ENCODE measurements at places on chromosomes 7 and 10.

GRCh38 chr7:86814661-86815379, 171.1 kb downstream of the GRM3 start:
- peak; percentile 28 for DNase-seq
- no peak overlapping the region for H3K27ac ChIP-seq
- H3K4me1 ChIP-seq: no peaks in the 10 kb centered on the region
- no peaks in the 10 kb centered on the region for H3K36me3 ChIP-seq
- H3K27me3 ChIP-seq: peaks cover 1% of the 10 kb centered on the region

DNA sequence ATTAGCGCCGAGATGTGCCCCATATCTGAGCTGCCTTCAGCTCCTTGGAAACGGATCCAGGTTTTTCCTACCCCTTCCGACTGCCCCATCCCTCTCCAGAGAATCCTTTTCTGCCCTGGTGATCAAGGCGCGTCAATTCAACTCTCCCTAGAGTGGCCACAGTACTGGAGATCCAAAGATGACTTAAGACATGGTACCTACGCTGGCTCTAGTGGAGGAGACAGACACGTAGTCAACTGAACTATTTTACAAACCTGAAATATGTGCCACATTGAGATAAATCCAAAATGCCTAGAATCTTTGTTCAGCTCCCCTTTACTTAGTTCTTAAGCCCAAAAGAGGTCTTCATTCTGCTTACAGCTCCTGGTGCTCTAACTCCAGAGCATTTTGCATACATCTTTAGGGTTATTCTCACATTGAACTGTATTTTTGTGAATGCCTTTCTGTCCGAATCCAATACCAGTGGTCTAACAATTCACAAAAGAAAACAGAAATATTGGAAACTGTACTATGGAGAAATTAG, 444 bp upstream of the TNPO3 start:
- H3K36me3 ChIP-seq: peaks cover 11% of the 10 kb centered on the region
- peak overlapping the region; percentile 99 for H3K4me3 ChIP-seq
- H3K27ac ChIP-seq: peak overlapping the region; percentile 99
- peaks cover 4% of the 10 kb centered on the region for H3K27me3 ChIP-seq

GRCh38 chr7:94382746-94383145, 11.9 kb upstream of the COL1A2 start:
- H3K4me1 ChIP-seq: no peaks in the 10 kb centered on the region
- no peak for DNase-seq
- H3K27ac ChIP-seq: no peak overlapping the region

DNA sequence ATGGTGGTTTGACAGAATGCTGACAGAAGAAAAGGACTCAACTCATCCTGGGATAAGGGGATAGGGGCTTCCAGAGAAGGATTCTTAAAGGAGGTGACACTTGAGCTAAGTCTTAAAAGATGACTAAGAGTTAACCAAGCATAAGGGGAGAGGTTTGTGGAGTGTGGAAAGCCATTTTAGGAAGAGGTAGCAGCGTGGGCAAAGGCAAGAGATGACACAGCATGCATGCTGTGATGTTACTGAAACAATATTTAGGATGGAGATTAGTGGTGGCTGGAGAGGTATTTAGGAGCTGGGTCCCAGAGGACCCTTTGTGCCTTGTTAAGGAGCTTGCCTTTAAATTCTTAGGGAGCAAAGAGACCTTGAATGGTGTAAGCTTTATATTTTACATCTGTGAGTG, 65.1 kb downstream of the SPAG6 start:
- no peaks in the 10 kb centered on the region for H3K36me3 ChIP-seq
- no peaks in the 10 kb centered on the region for H3K4me1 ChIP-seq
- no peak for DNase-seq
- no peak overlapping the region for H3K4me3 ChIP-seq

- H3K27me3 ChIP-seq: peaks cover 2% of the 10 kb centered on the region
- H3K4me1 ChIP-seq: peaks cover 31% of the 10 kb centered on the region
- no peak overlapping the region for H3K4me3 ChIP-seq
- H3K27ac ChIP-seq: peak overlapping the region; percentile 9
- DNase-seq: no peak
Measured at GRCh38 chr10:110067960-110068770, 60.4 kb downstream of the ADD3 start.

GRCh38 chr7:84085998-84086397, 108.6 kb downstream of the SEMA3A start:
- H3K27ac ChIP-seq: no peak overlapping the region
- H3K36me3 ChIP-seq: no peaks in the 10 kb centered on the region
- DNase-seq: no peak
- peaks cover 5% of the 10 kb centered on the region for H3K4me1 ChIP-seq

DNA sequence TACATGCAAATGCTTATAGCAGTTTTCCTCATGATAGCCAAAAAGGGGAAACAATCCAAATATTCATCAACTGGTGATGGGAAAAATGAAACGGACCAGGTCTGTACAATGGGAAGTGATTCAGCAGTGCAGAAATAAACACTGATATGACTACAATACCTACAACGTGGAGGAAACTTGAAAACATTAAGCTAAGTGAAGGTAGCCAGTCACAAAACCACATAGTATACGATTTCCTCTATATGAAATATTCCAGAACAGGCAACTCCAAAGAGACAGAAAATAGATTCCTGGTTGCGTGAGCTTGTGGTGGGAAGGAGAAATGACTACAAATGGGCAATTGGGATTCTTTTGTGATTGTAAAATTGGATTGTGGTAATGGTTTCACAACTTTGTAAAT, 263.1 kb upstream of the PITRM1 start:
- peaks cover 6% of the 10 kb centered on the region for H3K4me1 ChIP-seq
- no peak for DNase-seq
- peaks cover 6% of the 10 kb centered on the region for H3K36me3 ChIP-seq

DNA sequence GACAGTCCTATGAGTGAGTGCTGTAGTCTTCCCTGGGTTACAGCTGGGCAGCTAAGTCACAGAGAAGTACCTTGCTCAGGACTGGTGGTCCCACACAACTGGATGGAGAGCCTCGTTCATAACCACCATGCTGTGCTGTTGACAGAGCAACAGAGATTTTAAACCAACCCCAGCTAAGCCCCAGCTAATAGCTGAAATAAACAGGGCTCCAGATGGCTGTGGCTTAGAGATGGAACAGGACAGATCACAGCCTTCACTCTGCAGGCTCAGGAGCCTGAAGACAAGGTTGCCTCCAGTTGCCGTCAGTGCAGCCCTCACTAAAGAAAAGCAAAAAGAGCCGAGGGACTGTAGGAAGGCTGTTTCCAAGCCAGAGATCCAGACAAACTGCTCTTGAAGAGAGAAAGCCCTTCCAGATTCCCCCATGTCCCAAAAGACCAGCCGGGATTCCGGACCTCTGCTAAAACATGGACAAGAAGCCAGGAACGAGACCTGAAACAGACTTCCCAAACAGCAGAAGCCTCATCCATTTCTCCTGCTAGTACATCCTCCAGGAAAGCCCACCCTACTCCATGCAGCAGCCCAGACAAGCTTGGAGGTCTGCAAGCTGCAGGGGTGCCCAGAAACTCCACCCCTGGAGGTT, 4.2 kb downstream of the HTRA1 start:
- peaks cover 11% of the 10 kb centered on the region for H3K4me1 ChIP-seq
- no peak for DNase-seq

DNA sequence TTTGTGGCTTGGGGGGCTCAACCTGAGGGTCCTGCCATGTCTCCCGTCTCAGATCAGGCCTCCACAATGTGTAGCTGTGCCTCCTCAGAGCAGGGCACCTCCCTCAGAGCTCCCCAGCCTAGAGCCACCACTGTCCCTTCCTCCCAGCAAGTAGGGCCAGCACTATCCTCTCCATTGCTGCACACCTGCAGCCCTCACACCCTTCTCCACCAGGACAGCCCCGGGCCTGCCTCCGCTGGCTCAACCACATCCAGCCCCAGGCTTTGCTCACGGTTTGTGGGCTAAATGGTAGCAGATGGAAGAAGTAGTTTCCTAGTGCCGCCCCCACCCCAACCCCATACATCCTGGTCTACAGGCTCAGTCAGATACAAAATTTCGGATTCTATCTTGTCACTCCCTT, 10.1 kb downstream of the NFKB2 start:
- DNase-seq: no peak
- H3K27ac ChIP-seq: peak overlapping the region; percentile 19
- H3K36me3 ChIP-seq: peaks cover 12% of the 10 kb centered on the region
- no peak overlapping the region for H3K4me3 ChIP-seq
- peaks cover 34% of the 10 kb centered on the region for H3K27me3 ChIP-seq
- peaks cover 12% of the 10 kb centered on the region for H3K4me1 ChIP-seq

DNA sequence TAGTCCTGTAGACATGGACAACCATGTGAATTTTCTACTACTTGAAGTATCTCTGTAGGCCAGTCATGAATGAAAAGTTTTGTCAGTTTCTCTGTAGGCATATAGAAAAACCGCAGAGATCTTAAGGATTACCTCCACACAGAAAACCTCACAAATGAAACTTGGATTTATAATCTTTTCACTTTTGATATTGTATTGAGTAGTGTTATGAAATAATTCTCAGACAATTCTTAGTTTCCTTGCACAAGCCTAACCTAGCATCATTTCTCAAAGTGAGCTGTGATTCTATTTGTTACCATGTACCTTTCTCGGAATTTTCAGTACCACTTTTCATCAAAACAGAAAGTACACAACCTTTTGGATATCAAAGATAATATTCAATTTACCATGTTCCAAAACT, 51.4 kb upstream of the OIT3 start:
- H3K27ac ChIP-seq: no peak overlapping the region
- no peak for DNase-seq
- H3K27me3 ChIP-seq: no peaks in the 10 kb centered on the region

GRCh38 chr7:55593515-55594318, 21.4 kb upstream of the VOPP1 start:
- H3K4me3 ChIP-seq: no peak overlapping the region
- peak; percentile 80 for DNase-seq
- H3K4me1 ChIP-seq: no peaks in the 10 kb centered on the region
- no peaks in the 10 kb centered on the region for H3K36me3 ChIP-seq
- H3K27ac ChIP-seq: no peak overlapping the region

DNA sequence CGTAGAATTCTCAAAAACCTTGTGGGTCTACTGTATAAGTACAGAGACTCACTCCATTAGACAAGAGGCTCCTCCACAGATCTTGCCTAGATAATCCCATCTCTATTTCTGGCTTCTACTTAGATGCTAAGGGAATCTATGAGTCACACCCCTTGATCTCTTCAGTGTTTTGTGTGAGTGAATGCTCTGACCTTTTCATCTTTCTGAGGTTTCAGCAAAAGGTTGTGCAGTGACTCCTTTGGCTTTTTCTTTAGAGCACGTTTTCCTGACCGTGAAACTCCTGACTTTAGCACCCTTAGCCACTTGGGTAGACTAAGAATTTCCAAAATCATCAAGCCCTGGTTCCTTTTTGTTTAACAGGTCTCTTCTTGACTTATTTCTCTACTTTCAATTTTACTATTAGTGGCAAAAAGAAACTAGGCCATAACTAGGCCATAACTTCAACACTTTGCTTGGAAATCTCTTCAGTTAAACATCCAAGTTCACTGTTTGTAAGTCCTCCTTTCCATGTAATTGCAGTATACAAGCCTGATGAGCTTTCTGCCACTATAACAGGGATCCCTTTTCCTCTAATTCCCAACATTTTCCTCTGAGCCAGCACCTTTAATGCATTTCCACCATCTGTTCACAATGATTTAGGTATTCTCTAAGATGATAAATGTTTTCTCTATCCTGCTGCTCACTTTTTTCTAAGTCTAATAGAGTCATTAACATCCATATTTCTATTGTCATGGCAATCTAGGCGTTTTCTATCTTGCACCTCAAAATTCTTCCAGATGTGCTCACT, 19.4 kb downstream of the COPG2 start:
- peaks cover 27% of the 10 kb centered on the region for H3K36me3 ChIP-seq
- H3K4me1 ChIP-seq: no peaks in the 10 kb centered on the region
- H3K27me3 ChIP-seq: no peaks in the 10 kb centered on the region
- no peak for DNase-seq
- H3K27ac ChIP-seq: no peak overlapping the region

DNA sequence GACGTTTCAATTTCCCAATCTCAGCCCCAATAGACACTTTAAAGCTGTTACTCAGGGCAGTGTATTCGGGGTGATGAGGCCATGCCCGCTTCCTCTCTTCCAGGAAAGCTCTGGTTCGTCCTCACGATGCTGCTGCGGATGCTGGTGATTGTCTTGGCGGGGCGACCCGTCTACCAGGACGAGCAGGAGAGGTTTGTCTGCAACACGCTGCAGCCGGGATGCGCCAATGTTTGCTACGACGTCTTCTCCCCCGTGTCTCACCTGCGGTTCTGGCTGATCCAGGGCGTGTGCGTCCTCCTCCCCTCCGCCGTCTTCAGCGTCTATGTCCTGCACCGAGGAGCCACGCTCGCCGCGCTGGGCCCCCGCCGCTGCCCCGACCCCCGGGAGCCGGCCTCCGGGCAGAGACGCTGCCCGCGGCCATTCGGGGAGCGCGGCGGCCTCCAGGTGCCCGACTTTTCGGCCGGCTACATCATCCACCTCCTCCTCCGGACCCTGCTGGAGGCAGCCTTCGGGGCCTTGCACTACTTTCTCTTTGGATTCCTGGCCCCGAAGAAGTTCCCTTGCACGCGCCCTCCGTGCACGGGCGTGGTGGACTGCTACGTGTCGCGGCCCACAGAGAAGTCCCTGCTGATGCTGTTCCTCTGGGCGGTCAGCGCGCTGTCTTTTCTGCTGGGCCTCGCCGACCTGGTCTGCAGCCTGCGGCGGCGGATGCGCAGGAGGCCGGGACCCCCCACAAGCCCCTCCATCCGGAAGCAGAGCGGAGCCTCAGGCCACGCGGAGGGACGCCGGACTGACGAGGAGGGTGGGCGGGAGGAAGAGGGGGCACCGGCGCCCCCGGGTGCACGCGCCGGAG, 2.6 kb downstream of the GJD4 start:
- peaks cover 8% of the 10 kb centered on the region for H3K27me3 ChIP-seq
- DNase-seq: no peak
- H3K27ac ChIP-seq: no peak overlapping the region
- peaks cover 3% of the 10 kb centered on the region for H3K36me3 ChIP-seq
- H3K4me3 ChIP-seq: no peak overlapping the region

DNA sequence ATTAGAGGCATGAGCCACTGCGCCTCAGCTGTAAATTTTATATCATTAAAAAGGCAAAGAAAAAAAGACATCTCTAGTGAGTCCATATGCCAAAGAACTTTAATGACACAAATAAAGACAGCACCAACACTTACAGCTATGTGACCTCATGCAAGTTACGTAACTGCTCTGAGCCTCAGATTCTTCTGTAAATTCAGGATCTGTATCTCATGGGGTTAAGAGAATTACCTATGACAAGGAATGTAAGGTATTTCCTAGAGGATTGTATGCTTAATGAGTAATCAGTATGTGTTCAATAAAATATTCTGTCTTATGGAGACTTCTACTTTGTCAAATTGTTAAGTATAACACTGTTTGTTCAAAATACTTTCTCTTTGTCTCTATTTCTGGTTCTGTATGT, 274.0 kb upstream of the GLI3 start:
- H3K4me1 ChIP-seq: no peaks in the 10 kb centered on the region
- H3K27ac ChIP-seq: no peak overlapping the region
- no peak for DNase-seq

- H3K4me1 ChIP-seq: no peaks in the 10 kb centered on the region
- no peaks in the 10 kb centered on the region for H3K36me3 ChIP-seq
- H3K27ac ChIP-seq: no peak overlapping the region
- no peak overlapping the region for H3K4me3 ChIP-seq
- no peaks in the 10 kb centered on the region for H3K27me3 ChIP-seq
Measured at GRCh38 chr7:134276951-134277350, 39.8 kb downstream of the SLC35B4 start.

Measured in endothelial cell (in vitro differentiated cells).